ENCODE measurements at places on chromosomes 1 and 21.

GRCh38 chr1:48661726-48662463 is 114.8 kb downstream of the BEND5 start:
- DNase-seq, result no peak

DNA sequence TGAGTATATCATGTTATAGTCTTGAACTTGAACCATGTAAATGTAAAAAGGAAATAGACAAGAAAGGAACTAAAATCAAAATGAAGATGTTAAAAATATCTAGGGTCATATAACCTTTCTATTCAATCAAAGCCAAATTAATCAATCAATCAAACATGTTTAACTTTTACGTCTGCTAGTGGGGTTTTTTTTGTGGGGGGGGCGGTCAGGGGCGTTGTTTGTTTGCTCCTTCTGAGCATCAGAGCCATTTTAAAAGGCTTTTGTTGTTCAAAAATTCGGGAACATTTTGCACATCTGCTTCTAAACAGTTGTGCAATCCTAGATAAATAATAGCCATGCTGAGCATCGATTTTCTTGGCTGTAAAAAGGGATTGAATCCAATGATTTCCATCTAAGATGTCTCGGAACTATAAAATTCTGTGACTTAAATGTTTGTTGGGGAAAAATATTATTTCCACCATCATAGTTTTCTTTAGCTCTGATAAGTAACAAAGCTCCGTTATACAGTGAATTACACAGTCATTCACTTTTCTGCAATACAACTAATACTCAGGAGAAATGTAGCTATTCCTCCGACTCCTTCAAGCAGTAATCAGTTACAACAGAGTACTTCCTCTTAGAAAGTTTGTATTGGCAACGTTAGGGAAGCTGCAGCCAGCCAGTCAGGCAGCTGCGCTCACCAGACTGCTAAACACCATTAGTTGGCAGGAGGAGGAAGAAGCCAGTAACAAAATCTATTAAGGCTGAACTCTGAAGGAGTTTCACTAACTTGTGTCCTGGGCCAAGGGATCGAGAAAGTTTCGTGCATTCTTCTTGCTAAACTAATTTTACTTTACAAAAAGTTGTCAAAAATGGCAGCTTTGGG is 2.2 kb downstream of the SPATA6 start:
- peak; percentile 40 for DNase-seq

DNA sequence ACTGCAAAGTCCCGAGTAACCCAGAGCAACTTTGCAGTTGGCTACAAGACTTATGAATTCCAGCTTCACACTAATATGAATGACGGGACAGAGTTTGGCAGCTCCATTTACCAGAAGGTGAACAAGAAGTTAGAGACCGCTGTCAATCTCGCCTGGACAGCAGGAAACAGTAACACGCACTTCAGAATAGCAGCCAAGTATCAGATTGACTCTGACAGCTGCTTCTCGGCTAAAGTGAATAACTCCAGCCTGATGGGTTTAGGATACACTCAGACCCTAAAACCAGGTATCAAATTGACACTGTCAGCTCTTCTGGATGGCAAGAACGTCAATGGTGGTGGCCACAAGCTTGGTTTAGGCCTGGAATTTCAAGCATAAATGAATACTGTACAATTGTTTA is 66.8 kb downstream of the ACBD6 start:
- no peak for DNase-seq

GRCh38 chr1:40020447-40021085 is 20.0 kb upstream of the CAP1 start:
- DNase-seq, result peak; percentile 8

GRCh38 chr1:185490924-185491323 is 173.9 kb upstream of the IVNS1ABP start:
- no peak for DNase-seq

- DNase-seq, result peak; percentile 50
Observed at GRCh38 chr1:184191181-184191621, 139.7 kb downstream of the TSEN15 start.

- DNase-seq, result peak; percentile 4
Observed at GRCh38 chr1:102595106-102595505, 513.2 kb downstream of the COL11A1 start.

GRCh38 chr1:220594356-220594755 is 66.4 kb downstream of the MARK1 start:
- DNase-seq, result peak; percentile 51

GRCh38 chr1:205350691-205351141 is 6.0 kb downstream of the KLHDC8A start:
- no peak for DNase-seq

DNA sequence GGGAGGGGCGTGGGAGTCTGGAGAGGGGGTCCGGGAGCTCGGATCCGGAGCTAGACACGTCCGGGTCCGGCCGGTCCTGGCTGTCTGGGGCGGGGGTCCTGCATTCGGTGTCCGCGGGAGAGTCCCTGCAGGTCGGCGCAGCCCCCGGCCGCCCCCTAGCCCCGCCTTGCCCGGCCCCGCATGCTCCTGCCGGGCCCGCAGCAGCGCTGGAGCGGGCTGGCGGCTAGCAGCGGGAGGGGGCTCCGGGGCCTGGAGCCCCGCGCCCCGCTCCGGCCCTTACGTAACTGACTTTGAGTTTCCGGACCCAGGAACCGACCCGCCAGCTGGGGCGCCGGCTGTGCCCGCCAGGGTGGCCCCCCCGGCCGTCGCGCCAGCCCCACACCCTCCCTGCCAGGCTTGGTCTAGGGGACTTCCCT is 26.9 kb upstream of the EPB41 start:
- no peak for DNase-seq

DNA sequence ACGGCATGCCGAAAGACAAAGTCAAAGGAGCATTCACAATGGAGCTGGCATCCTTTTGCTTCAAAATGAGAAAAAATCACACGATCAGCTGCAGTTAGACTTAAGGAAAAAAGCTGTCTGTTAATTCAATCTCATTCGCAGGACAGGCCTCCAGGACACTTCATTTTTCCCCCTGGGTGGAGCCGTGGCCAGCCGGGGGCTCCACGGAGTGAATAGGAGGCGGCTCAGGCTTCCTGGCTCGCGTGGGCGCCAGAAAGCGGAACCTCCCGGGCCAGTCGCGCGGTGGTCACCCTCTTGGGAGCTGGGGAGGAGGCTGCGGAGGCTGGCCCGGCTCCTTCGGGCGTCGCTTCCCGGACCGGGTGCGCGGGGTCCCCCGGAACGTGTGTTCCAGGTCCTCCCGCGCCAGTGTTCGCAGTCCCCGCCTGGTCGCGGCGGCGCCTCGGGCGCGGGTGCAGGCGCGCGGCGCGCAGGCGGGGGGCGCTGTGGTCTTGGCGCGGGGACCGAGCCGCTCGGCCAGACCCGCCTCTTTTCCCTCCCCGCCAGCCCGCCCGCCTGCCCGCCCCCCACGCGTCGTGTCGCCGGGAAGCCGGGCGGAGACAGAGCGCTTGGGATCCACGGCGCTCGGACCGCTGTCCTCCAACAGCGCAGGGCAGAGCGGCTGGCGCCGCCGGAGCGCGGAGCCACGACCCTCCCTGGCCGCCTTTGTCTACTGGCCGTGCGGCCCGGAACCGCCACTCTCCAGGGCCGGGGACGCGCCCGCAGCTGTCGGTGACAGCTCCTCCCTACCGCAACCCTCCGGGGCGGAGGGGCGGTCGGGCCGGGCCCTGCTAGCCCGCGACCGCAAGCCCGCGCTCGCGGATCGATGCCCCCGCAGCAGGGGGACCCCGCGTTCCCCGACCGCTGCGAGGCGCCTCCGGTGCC is at the start of gene RHOU:
RHOU (plus strand) TSS at position 599 of the 921 bp plus-strand sequence; CDS start at position 863, 264 bp downstream.
- peak; percentile 50 for DNase-seq

DNA sequence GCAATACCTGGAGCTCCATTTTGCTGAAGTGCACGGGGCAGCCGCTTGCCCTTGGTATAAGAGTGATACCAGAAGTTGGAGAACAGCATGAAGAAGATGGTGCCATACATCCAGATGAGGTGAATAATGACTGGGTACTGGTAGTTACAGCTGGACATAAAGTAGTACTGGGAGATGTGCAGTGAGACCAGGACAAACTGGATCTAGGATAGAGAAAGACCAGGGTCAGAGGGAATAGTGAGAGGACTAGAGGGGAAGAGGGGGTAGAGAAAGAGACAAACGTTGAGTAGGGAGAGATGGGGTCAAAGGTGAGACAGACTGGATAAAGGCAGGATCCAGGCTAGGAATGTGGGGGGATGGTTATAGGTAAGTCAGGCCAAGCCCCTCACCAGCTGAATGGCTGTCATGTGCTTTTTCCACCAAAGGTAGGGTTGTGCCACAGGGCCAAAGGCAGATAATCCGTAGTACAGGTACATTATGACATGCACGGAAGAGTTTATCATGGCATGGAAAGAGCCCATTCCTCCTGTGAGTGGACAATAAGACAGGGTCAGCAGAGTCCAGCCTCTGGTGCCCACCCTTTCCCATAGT is 3.8 kb downstream of the ELOVL1 start:
- no peak for DNase-seq

- DNase-seq, result no peak
Observed at GRCh38 chr1:3896396-3897000, 3.6 kb downstream of the C1orf174 start.

GRCh38 chr1:107213225-107213624 is 72.4 kb downstream of the NTNG1 start:
- DNase-seq, result no peak
